ENCODE measurements at places on chromosomes 7 and 10. TPM values are rescaled to one million over a fixed set of nuclear protein-coding genes. Genes with fewer than 3 reads are reported as not detected.

The SFRP5 gene
- total RNA-seq = not detected

The SH2B2 gene
- total RNA-seq = 11.6 TPM

DNA sequence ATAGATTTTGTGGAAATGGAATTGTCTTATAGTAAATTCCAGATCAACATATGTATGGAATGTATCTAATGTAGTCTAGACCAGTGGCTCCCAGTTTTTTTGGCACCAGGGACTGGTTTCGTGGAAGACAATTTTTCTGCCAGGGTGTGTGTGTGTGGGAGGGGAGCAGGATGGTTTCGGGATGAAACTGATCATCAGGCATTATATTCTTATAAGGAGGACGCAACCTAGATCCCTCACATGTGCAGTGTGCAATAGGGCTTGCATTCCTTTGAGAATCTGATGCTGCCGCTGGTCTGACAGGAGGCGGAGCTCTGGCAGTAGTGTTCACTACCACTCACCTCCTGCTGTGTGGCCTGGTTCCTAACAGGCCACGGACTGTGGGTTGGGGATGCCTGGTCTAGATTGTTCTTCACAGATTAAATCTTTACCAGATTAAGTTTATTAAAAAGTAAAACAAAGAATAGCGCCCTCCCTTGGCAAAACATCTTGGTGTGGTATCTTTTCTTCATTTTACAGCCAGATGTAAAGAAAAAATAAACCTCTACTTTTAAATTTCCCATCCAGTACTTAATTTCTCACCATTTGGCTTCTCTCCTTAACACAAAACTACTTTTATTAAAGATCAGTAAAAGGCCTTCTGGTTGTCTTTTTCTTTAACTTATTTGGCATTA, 48.4 kb downstream of the SEPTIN7 start:
- DNase-seq = peak; percentile 26

GRCh38 chr7:13449460-13449859, 540.0 kb downstream of the ETV1 start:
- no peak for DNase-seq

The CC2D2B gene
- total RNA-seq = not detected

The IL6 gene
- not detected for total RNA-seq

GRCh38 chr10:125363791-125364190, 203.4 kb upstream of the CTBP2 start:
- no peak for DNase-seq

The RNF32 gene
- total RNA-seq = 2.2 TPM

All from glutamatergic neuron (in vitro differentiated cells).